Activated CD4-positive, alpha-beta T cell treated with anti-CD3 and anti-CD28 coated beads, Interleukin-2, amount 10 ng/mL, durations not matched to agents 24 days and 14 days (primary cell): ENCODE measurements at places on chromosomes 7 and 10. TPM values are rescaled to one million over a fixed set of nuclear protein-coding genes. Genes with fewer than 3 reads are reported as not detected.

AEBP1 gene
- 21.6 and 22.2 TPM in 2 replicates for total RNA-seq

PPP1R3C gene
- total RNA-seq = 0.14 and 0.21 TPM in 2 replicates

SYNPO2L gene
- 0.05 TPM in 1 of 2 replicates, not detected in the other for total RNA-seq

DNA sequence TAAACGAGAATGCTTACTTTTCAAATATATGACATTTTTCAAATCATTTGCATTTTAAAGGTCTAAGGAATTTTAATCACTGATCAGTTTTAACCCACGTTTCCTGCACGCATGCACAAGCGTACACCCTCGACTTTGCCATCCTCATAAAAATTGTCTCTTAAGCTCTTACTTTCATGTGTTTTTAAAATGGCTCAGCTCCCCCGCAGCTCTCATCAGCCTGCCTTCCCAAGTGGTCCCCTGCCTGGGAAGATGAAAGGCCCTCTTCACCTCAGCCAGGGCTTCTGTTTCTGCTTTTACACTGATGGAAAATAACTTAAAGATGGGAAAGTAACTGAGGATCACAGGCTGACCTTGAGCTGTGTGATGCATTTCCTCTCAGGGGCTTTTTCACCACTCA is 131.6 kb upstream of the LSM8 start:
- H3K36me3 ChIP-seq = no peaks in the 10 kb centered on the region
- no peak for DNase-seq
- H3K4me1 ChIP-seq = peaks cover 2% of the 10 kb centered on the region
- no peak overlapping the region for H3K27ac ChIP-seq

- no peak for DNase-seq
- no peaks in the 10 kb centered on the region for H3K36me3 ChIP-seq
- H3K4me1 ChIP-seq = no peaks in the 10 kb centered on the region
- H3K27me3 ChIP-seq = peaks cover 7% of the 10 kb centered on the region
- H3K27ac ChIP-seq = no peak overlapping the region
- H3K4me3 ChIP-seq = no peak overlapping the region
These were observed 20.0 kb downstream of the HYAL4 start for GRCh38 chr7:123864966-123865365.

DNA sequence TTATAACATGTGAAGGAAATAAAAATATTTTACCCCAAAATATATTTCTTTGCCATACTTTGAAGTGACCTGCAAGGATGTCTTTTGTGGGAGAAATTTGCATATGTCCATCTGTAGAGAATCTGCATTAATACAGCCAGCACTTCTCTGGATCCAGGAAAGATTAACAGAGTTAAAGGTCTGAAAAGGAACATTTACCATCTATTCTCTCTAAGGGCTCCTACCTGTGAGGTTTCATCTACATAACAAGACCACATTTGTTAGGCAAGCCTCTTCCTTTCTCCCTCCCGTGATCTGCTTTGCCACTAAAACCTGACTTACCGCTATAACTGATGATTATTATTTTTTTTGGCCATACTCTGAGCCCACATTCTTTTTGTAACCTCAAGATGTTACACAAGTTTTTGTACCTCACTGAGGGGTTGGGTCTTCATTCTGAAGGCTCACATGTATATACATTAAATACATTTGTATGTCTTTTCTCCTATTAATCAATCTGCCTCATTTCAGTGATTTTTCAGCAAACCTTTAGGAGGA is 129.4 kb downstream of the AKR1D1 start:
- H3K27me3 ChIP-seq = peaks cover 4% of the 10 kb centered on the region
- no peak overlapping the region for H3K27ac ChIP-seq
- H3K36me3 ChIP-seq = no peaks in the 10 kb centered on the region
- no peaks in the 10 kb centered on the region for H3K4me1 ChIP-seq

GRCh38 chr10:501596-501995 is 187.9 kb downstream of the DIP2C start:
- H3K27ac ChIP-seq = no peak overlapping the region
- DNase-seq = no peak
- no peak overlapping the region for H3K4me3 ChIP-seq
- no peaks in the 10 kb centered on the region for H3K36me3 ChIP-seq

DNA sequence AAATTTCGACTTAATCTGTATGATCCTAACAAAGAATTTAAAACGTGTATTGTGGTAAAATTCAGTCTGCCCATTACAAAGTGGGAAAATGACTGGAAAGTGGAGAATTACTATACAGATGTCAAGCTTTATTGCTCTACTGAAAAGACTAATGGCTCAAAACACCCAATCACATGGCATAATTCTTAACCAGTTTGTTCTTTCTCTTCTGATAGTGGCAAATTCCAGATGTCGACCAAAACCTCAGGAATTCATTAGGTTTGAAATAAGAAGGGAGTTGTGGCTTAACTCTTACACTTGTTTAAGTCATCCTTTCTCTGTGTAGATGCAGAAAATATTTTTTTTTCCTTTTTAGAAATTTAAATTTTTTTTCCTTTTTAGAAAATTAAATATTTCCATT is 1254.9 kb upstream of the LRRN3 start:
- no peaks in the 10 kb centered on the region for H3K4me1 ChIP-seq
- no peaks in the 10 kb centered on the region for H3K36me3 ChIP-seq
- no peak for DNase-seq

GRCh38 chr10:25036381-25036780 is 20.0 kb downstream of the THNSL1 start:
- no peak for DNase-seq
- H3K27ac ChIP-seq = no peak overlapping the region
- peaks cover 5% of the 10 kb centered on the region for H3K4me1 ChIP-seq
- H3K4me3 ChIP-seq = peak overlapping the region; percentile 28
